ENCODE measurements at places on chromosomes 3 and 15.

DNA sequence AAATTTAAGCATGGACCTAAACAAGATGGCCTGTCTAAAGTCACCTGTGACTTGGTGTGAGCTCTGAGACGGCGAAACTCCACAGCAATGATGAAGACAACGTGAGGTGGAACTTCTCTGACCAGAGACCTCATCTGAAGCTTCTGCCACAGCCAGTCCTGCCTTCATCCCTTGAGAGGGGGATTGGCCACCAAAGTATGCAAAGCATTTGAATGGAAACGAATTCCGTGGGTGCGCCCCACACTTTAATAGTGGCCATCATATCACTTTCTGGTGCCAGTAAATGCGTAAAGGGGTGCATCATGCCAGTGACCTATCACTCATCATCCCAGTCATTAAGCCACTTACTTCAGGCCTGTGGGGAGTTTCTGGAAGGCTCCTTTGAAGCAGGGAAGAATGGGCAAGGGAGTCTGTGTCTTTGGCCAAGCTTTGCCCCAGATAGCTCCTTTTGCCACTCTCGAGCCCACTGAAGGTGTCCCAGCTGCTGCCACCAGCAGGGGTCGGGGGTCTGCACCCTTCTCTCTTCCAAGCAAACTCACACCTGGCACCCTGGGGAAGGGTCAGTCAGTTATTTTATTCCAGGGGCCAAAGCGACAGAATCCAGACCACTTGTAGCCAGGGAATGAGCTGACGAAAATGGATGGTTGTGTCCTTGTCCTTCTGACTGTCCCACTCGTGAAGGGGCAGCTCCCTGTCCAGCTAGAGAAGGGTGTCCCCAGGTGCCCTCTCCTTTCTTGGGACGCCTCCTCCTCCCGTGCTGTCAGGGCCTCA lies 17.7 kb downstream of the MUC20 start:
- DNase-seq = no peak

- no peak for DNase-seq
Measured at GRCh38 chr3:197491923-197492664, 63.7 kb downstream of the BDH1 start.

GRCh38 chr3:182385356-182385755 lies 407.9 kb upstream of the ATP11B start:
- no peak for DNase-seq

DNA sequence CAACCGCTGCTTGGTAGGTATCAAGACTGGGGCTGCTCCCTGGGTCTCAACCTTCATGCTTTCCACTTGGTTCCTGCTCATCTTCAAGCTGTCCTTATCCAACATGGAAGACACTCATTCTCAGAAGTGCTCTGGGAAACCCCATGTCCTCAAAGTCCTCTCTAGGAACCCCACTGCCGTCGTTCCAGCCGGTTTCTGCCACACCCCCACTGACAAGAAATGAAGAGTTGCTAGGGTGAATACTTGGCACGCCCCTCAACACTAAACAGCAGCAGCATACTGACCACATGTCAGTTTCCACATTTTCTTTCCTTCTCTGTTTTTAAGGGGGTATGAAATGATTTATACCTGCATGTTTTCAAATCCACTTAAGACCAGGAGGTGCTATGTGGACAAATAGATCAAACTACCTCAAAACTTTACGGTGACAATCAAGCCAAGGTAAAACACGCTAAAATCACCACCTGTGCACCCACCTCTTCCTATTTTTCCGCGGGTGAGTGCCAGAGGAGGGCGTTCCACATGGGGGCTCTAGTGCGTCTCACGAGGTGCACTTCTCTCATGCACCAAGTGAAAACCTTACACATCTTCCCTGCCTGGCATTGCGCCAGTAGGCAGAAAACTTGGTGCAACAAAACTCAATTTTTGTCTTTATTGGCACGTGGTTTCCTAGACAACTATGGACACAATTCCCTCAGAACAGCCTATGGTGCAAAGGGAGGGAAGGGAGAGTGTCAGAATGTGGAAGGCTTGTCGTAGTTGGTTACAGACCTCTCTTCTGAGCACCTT lies 125.1 kb downstream of the TJP1 start:
- no peak for DNase-seq

DNA sequence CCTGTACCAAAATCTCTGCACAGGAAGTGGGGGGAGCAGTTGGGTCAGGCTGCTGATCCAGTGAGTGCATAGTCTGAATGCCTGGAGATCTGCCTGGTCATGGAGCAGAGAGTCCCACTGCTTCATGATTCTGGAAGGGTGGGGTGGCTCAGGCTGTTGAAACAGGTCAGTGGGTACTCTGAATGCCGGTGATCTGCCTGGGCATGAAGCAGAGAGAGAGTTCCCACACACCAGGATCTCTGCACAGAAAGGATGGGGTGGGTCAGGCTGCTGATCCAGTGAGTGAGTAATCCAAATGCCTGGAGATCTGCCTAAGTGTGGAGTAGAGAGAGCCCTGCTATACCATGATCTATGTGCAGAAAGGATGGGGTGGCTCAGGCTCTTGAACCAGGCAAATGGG lies 16.1 kb upstream of the GCSAM start:
- DNase-seq = no peak

GRCh38 chr3:71356265-71356664 lies 227.3 kb downstream of the FOXP1 start:
- DNase-seq = no peak

DNA sequence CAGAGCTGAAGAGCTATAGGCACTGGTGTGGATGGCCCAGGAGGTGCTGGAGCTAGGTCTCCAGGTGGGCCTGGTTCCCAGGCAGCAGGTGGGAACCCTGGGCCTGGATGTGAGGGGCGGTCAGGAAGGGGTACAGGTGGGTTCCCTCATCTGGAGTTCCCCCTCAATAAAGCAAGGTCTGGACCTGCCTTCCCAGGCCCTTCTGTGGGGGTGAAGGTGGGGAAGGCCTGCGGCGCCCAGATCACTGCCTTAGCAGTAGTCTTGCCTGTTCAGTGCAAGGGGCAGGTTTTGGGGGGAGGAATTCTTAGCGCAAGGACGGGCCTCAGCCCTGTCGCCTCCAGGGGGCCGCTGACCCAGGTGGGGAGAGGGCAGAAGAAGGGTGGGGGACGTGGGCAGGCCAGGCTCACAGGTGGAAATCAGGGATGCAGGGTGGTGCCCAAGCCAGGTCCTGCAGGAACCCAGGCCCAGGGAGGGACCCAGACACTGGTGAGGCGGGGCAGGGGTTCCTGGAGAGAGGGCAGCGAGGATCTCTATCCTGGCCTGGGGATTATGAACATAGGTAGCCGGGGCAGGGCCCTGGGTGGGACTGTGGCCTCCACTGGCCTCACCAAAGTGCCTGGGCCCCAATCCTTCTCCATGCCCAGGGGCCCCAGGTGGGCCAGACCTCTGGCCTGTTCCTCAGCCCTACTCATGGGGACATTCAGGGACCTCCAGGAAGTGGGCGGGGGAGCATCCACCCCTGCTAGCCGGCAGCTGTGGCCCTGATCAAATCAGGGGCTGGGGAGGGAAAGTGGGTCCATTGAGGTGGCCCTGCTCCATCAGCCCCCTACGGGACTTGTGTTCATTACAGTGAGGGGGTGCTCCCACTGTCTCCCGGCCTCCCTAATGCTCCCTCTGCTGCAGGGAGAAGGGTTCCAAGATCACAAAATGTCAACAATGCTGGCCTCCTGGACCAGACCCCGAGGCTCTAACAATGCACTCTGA lies 25.3 kb downstream of the HDAC11 start:
- DNase-seq = no peak

GRCh38 chr3:6060251-6060650 lies 800.7 kb upstream of the GRM7 start:
- no peak for DNase-seq

GRCh38 chr3:23193831-23194230 lies 9.3 kb upstream of the UBE2E2 start:
- DNase-seq = no peak

DNA sequence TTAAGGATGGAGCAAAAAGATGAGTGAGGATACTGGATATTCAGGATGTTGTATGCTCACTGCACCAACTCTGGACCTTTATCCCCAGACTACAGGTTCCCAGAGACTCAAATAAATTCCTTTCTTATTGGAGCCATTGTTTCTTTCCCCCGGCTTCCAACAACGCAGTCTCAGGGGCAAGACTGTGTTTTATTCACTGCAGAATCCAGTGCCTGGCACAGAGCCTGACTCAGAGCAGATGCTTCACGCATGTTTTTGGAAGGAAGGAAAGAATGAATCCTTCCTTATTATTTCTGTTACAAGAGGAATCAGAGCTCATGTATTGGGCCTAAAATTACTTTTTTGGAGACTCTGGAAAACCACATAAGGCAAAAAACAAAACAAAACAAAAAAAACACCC lies 96.0 kb upstream of the VGLL4 start:
- DNase-seq = no peak

DNA sequence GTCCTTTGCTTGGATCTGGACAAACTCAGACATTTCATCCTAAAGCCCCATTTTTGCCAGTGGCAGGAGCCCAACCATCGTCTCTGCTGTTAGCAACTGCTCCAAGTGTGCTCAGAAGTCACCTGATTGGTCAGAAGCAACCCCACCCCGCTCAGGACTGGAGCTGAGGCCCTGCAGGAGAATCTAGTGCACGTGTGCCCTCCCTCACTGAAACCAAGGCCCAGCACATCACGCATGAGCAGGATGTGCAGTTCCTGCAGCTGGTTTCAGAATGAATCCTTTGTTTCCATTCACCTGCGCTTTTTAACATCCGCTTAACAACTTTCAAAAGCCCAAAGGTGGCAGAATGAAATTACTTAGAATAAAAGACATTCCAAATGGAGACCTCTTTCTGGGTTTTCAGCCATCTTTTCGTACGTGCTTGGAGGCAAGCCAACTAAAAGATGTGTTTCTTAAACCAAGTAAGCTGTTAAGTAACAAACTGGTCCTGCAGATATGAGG lies 81.2 kb downstream of the SRGAP3 start:
- no peak for DNase-seq

GRCh38 chr3:81621277-81621676 lies 140.2 kb downstream of the GBE1 start:
- no peak for DNase-seq

- no peak for DNase-seq
Measured at GRCh38 chr3:155757577-155757976, 12.7 kb upstream of the PLCH1 start.

DNA sequence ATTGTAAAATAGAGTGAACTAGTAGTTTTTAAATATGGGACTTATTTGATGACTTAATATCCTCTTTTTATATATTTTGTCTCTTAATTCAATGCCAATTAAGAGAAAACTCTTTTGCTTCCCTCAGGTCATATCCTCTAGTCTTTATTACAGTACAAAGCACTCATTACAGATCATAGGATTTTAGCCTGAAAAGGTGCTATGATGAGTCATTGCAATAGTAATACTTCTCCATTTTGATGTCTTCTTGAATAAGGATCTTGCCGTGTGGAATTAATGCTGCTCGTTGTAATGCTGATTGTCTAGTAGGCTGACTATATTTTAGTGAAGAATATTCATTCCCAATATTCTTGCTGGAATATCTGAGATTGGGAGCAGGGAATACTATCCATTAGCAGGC lies 612.2 kb upstream of the GOLIM4 start:
- no peak for DNase-seq

DNA sequence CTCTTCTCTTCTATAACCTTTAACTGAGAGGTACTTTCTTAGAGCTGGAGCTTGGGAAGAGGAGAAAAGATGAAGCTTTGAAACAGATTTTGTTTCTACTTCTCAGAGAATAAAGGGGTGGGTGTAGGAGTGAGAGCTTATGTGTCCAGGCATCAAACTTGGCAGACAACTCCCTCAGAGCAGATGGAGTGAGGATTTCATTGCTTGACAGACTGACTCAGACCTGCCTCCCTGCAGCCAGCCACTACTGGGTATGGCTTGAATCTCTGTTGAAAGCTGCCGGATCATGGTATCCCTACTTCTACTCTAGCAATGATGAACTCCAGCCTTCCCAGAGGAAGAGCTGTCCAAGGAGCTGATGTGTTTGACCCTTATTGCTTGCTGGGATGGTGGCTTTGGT lies 36.7 kb downstream of the SYN2 start:
- DNase-seq = no peak

- DNase-seq = no peak
Measured at GRCh38 chr3:155956508-155957411, 86.3 kb downstream of the GMPS start.

- no peak for DNase-seq
Measured at GRCh38 chr3:164418414-164418813, 659.9 kb downstream of the SI start.

DNA sequence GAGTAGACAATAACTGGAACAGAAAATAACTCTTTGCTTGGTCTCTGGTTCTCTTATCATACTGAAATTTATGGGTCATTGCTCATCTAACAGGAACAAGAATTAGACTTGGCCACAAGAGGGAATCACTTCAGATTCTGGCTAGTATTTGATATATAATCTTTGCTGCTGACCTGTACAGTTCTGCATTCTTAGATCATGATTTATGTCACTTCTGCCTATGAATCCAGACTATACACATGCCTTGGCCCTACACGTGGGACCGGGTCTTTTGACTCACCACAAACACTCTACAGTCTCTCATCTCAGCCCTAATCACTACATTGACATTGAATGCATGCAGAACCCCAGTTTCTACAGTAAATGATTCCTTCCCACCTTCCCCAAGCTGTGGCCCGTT lies 162.5 kb upstream of the SOX2 start:
- DNase-seq = no peak

- no peak for DNase-seq
Measured at GRCh38 chr3:16512435-16513140, 911 bp downstream of the RFTN1 start.

- DNase-seq = no peak
Measured at GRCh38 chr3:148023994-148024393, 614.8 kb downstream of the ZIC1 start.

GRCh38 chr15:90099868-90100831 lies 2.1 kb downstream of the IDH2 start:
- no peak for DNase-seq

DNA sequence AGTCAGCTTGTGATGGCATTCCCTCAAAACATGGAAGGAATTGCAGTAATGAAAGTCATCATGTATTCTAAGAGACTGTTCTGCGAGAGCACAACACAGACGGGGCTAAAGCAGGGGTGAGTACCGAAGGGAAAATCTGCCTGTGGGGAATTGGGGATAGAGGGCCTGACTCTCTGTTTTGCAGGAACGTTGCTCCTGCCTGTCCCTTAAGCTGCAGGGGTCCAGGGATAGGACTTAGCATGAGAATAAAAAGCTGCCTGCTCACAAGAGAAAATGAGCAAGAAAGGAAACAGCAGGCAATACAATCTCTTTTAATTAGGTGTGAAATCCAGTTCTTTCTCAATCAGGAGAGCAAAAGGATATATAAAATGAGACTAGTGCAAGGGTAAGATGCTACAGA lies 62.2 kb downstream of the TIGIT start:
- DNase-seq = peak; percentile 19

- DNase-seq = no peak
Measured at GRCh38 chr3:145716519-145716918, 444.5 kb downstream of the PLOD2 start.
